ENCODE measurements at places on chromosomes 1 and 21.

DNA sequence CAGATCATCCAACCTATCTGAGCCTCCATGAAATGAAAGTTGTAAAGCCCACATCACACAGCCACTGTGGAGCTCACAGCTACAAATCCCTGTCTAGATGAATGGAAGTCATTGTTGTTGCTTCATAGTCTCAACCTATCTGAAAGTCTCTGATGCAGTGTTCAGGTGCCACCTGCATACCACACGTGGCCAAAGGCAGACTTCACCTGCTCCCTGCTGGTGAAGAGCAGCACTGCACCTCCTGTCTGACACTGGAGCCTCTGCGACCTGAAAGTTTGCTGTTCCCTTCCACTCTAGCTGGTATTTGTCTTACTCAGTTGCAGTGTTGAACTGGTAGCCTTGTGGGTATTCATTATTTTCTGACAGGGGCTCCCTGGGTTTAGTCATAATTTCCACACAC is 18.4 kb downstream of the LORICRIN start:
- DNase-seq: no peak

- no peak for DNase-seq
Measured at GRCh38 chr1:16218014-16218673, 5.7 kb upstream of the ARHGEF19 start.

DNA sequence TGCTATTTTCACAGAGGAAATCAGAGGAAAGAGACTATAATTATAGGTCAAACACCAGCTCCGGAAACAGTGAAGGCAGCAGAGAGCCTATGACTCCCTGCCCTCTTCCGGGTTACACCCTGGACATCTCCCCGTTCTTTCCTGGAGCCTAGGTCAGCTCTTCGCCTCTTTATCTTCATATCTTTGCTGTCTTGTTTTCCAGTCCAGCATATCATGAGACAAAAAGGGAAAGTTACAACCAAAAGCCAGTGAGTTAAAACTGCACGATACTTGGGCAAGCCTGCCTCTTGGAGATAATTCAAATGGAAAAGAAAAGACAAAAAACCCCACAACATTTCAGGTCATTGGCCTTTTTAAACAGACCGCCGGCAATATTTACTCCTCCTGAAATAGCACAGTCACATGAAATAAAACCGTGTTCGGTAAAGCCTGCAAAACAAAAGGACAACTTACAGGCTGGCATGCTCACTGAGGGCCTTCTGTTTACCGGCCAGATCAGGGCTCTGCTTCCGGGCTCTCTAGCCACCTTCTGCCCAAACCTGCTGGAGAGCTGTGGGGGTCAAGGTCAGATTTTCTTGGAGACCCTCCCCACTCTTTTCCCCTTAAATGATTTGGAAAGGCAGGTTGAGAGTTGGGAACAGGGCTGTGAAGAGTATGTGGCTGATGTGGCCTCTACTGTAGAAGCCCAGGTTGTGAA is 42.8 kb upstream of the PPP2R5A start:
- no peak for DNase-seq

GRCh38 chr1:40040511-40041465 is at the start of gene CAP1:
TSS of gene CAP1 (plus strand) at chr1:40040729. CDS start at chr1:40059347, 18,618 bp downstream.
- DNase-seq: peak; percentile 95

DNA sequence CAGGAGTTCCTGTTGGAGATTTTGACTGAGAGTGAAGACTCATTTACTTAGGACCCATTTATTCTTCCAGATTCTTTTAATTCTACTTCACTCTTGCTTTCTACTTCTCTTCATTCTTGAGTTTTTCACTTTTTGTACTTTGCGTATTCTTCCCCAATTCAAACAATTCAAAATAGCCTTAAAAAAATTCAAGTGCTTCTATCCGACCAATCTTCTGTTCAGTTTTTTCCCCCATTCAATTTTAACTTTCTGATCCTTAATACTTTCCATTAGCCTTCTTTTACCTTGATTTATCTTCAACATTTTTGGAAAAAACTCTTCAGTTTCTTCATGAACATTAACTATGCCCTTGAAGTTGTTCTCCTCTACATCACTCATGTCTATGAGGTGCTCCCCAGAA is 21.1 kb downstream of the ZFYVE9 start:
- no peak for DNase-seq

DNA sequence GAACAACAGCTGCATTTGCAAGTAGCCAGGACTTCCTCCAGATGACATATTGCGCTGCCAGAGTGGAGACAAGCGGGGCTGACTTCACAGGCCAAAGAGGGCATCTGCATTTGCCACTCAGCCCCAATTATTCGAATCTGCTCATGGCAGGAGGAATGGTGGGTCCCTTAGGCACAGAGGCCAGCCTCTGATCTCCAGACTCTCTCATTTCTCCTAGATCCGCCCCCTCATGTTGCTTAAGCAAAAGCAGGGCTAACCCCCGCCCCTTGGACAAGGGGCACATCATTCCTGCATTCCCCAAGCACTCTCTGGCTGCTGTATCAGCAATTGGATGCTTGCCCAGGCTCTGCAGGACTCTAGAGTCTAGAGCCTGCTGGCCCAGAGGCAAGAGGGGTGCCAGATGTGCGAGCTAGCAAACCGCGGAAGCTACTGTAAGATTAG is 262.4 kb downstream of the ST6GALNAC3 start:
- no peak for DNase-seq

- no peak for DNase-seq
Measured at GRCh38 chr1:43376723-43377235, 9.0 kb upstream of the ELOVL1 start.

DNA sequence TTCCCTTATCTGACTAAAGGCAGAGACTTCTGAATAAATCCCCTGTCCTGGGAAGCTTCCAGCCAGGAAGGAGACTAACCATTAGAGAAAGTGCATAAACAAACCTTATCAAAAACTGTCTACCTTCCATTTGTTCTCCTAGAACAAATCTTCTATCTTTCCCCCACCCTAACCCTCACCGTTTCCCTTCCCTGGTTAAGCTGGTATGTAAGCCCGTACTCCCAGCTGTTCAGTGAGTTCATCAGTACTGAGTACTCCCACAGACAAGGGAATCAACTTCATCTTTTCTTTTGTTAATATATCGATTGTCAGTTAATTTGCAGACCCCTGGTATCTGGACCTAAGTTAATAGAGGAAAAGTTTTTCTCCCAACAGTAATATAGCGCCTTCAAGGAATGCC is 20.1 kb upstream of the COG2 start:
- no peak for DNase-seq

DNA sequence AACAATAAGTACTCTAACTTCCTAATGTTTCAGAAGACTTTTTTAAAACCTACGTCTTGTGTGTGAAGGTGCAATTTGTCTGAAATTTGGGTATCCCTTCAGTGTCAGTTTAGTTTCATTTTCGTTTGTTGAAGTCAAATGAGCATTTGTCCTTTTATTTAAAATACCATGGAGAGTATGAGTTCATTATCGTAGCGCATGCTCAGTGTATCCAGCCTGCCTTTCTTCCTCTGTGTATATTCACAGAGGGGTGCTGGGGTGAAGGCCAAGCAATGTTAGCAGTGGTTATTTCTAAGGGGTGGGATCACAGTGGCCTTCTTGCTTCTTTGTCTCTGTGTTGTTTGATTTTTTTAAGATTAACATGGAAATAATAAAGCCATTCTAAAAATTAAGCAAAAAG is 43.2 kb downstream of the CNN3 start:
- DNase-seq: no peak

GRCh38 chr1:225378880-225379279 is 49.0 kb downstream of the LBR start:
- no peak for DNase-seq

GRCh38 chr1:210669951-210670350 is 341.2 kb downstream of the HHAT start:
- no peak for DNase-seq

DNA sequence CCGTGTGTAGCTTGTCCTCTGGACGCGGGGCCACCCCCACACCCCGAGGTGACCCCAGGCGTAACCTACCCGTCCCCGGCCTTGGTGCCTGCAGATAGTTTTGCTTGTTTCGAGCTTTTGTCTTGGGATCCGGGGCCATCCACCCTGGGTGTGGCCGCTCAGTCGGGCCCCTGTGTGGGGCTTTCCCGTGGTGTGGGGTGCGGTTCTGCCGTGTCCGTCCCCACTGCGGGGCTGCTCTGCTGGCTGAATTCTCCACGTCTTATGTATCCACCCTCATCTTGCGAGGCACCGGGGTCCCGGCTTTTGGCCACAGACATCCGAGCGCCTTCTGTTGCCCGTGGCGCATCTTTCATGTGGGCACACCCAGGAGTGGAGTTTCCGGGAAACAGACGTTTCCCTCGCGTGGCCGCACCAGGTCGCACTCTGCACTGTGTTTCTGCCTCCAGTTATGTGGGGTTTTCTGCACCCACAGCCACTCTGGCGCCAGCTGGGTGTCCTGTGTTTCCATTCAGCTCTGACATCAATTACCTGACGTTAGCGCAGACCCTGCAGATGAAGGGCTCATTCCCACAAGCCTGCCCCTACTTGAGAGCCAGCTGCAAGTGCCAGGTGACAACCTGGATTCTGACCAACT is 64.9 kb downstream of the PRKCZ start:
- DNase-seq: no peak

DNA sequence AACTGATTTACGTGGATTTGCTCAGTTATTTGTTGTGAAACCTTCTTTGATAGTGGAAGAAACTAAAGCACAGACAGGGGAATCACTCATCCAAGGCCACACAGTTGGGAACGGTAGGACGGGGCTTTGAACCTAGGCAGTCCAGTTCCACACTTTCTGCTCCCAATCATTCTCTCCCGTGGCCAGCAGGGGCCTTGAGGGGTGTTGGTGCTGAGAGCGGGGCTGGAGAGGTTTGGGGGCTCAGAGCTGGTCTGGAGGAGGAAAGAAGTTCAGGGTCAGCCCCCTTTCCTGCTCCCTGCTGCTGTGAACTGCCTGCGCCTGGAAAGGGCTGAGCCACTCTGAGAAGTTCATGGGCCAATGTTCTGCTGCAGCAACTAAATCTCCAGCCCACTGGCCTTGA is 31.4 kb upstream of the ACTL8 start:
- DNase-seq: no peak

GRCh38 chr1:244497805-244498204 is 36.7 kb downstream of the CATSPERE start:
- no peak for DNase-seq

- DNase-seq: no peak
Measured at GRCh38 chr1:241962153-241962552, 4.6 kb downstream of the BECN2 start.

GRCh38 chr21:45200581-45201296 is 87.0 kb downstream of the POFUT2 start:
- no peak for DNase-seq

DNA sequence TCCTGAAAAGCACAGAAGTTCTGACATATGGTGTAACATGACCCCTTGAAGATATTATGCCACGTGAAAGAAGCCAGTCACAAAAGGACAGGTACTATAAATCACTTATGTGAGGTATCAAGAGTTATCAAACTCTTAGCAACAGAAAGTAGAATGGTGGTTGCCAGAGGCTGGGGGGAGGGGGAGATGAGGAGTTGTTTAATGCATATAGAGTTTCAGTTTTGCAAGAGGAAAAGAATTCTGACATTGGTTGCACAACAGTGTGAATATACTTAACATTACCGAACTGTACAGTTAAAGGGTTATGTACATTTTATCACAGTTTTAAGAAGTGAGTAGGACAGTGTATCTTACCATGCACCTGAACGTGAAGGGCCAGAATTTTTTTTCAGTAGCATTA is 80.0 kb downstream of the USP25 start:
- DNase-seq: no peak

DNA sequence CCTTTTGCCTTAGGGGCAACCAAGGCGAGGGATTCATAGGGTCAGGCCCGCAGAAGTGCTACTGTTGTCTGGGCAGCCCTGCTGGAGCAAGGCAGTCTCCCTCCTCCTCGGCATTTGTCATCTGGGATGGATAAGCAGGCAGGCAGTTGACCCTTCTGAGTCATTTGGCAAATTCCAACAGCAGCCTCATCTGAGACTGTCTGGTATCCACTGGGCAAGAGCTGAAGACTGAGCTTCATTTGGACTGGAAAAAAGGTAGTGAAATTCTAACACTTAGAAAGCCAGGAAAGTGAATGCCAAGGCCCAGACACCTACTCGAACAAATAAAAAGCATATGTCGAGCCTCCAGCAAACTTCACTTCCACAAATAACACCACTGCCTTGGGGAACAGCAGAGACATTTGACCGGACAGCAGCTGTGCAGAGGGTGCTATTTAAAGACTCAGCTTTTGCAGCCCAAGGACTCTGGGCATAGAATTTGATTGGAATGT is 4.0 kb upstream of the ZBTB40 start:
- no peak for DNase-seq

- DNase-seq: no peak
Measured at GRCh38 chr1:51576085-51576444, 40.8 kb upstream of the OSBPL9 start.
